Right ventricle myocardium superior (tissue), 1 donor: ENCODE measurements at places on chromosomes 6 and 20.

DNA sequence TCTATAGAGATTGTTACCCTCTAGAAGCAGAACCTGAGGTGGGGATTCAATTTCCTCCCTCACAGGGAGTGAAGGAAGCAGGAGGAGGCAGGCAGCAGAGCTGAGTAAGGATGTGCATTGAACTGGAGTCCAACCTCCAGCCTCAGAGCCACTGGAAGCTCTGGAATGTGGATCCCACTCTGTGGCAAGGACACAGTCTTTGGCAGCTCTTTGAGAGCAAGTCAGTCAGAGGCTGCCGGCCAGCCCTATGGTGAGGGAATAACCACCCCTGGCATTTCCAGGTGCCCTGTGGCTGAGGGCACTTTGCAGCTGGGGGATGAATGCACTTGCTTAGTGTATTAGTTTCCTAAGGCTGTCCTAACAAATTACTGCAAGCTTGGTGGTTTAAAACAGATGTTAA, 37.2 kb downstream of the EBF4 start:
- DNase-seq, result no peak

DNA sequence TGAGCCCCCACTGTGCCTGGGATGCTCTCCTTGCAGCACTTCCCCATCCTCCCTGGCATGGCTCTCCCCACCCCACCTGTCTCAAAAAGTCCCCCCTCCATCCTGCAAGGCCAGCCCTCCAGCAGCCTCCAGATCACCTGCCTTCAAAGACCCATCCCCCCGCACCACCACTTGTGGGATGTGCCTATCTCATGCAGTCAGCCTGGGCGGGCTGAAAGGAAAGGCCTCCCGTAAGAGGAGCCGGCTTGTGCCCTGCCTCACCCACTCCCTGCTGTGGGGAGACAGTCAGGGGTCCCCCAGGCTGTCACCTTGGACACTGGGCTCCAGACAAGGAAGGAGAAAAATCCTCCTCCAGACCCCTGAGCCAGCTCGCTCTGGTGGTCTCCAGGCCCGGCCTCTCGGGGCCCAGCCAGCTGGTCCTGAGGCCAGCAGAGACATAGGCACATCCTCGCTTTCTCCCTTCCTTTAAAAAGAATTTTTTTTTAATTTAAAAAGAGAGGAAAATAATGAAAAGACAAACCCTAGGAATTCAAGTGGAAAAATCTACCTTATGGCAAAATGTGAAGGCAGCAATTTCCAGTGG, 77.3 kb downstream of the GRM4 start:
- no peak for DNase-seq

DNA sequence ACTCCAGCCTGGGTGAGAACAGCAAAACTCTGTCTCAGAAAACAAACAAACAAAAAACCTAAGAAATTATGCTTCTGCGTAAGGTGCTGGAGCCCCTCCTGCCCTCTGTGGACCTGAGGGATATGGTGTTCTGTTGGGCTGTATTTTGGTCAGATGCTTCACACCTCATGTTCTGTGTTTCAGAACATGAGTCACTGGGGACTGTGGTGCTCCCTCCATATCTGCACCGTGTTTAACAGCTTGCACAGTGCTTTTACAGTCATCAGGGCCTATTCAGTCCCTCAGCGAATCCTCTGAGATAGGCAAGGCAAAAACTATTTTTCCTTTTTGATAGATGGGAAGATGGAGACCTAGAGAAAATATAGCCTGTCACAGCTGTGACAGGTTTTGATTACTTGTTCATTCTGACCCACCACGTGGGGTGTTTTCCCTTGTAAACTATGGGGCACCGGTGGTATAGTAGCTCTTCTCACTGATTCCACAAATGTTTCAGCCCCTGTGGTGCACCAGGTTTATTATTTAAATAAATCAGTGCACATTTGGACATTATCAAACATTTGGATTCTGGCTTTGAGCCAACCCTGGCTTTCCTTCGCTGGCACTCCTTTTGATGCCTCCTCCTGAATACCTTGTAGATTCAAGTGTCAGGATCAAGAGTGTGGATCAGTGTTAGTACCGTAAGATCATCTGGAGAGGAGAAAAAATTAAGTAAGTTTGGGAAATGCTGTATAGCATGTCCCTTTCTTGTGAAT, 9.6 kb downstream of the TTPAL start:
- DNase-seq, result no peak

DNA sequence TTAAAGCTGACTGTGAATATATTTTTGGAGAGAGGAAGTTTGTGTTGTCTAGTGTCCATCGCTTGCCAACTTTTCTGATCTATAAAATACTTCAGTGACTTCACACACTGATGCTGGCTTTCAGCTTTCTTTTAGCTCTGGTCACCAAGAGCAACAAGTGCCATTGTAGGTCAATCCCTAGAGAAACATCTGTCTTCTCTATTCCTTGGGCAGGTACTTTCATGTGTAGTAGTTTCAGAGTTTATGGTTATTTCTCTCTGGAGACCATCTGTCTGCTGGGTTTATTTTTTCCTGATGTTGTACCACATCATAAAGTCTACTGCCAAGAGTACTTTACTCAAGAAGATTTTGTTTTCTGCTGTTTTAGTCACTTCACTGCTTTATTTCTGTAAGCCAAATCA, 249.9 kb downstream of the KHDC1L start:
- no peak for DNase-seq

DNA sequence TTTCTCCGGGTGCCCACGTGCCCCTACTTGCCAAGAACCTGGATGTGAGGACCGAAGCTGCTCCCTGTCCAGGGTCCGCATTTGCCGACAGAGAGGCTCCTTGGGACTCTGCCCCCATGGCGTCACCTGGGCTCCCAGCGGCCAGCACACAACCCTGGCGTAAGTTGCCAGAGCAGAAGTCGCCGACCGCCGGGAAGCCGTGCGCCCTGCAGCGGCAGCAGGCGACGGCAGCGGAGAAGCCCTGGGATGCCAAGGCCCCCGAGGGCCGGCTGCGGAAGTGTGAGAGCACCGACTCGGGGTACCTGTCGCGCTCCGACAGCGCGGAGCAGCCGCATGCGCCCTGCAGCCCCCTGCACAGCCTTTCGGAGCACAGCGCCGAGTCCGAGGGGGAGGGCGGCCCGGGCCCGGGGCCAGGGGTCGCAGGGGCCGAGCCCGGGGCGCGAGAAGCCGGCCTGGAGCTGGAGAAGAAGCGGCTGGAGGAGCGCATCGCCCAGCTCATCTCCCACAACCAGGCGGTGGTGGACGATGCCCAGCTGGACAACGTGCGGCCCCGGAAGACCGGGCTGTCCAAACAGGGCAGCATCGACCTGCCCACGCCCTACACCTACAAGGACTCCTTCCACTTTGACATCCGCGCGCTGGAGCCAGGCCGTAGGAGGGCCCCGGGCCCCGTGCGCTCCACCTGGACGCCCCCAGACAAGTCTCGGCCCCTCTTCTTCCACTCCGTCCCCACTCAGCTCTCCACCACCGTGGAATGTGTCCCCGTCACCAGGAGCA, 28.3 kb downstream of the ZNF831 start:
- DNase-seq, result no peak

DNA sequence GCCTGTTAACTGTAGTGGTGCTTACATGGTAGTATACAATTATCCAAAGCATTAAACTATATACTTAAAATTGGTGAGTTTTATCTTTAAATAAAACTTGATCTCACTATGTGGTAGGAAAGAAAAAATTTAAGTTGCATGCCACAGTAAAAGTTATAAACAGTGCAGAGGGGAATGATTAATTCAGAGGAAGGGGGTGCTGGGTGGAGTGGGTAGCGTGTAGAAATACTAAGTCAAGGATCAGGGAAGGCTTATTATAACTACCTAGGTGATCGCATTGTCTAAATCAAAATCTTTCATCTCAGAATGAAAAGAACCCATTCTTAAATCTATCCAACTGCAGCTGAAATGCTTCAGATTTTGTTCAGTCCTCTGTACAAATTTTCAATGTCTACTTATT, 428.3 kb downstream of the ADGRB3 start:
- no peak for DNase-seq

DNA sequence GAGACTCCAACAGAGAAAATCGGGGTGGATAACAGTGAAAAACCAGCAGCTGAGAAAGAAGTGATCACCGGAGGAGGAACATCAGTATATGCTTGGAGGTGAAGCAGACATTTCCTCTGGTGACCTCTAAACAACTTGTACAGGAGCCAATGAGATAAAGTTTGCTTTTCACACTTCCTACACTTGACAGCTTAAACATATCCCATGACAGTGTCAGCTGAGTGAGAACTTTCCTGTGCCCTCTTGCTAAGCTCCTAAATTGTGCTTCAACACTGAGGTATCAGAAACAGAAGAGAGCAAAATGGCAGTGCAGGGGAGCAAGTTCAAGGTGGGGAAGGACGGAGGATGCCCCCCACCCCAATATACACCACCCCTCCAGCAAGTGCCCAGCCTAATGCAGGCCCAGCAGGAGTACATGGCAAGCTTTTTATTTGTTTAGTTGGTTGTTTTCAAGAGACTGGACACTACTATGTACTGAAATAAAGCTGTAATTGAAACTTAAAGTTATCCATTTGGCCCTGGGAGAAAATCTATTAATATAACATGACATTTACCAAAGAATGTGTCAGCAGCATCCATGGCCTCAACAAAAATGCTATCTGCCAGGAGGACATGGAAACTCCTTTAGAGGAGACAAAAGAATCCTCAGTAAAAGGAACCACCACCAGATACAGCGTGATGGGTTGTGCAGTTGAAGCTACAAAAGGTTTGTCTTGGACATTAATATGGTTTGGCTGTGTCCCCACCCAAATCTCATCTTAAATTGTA, 540.2 kb downstream of the PRKN start:
- no peak for DNase-seq

DNA sequence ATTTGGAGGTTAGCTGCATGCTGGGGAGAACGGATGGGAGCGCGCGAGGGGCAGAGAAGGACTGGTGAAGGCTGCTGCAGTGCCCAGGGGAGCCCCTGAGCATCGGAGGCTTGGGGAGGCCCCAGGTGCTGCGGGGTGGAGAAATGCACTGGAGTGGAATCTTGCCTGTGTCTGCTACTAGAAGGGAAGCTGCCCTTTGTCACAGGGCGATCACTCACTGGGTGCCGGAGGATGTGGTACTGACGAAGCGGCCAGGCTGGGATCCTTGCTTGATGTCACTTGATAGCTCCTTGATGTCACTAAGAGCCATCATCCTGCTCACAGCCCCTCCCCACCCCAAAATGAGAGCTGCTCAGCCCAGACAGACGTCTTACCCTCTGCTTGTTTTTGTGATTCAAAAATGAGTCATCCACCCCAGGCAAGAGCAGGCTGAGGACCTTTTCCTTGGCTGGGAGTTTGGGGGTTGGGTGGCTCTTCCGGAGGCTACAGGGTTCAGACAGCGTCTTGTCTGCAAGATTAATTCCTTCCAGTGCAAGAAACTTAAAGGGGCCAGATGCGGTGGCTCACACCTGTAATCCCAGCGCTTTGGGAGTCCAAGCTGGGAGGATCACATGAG, 62.6 kb upstream of the PMEPA1 start:
- DNase-seq, result no peak

DNA sequence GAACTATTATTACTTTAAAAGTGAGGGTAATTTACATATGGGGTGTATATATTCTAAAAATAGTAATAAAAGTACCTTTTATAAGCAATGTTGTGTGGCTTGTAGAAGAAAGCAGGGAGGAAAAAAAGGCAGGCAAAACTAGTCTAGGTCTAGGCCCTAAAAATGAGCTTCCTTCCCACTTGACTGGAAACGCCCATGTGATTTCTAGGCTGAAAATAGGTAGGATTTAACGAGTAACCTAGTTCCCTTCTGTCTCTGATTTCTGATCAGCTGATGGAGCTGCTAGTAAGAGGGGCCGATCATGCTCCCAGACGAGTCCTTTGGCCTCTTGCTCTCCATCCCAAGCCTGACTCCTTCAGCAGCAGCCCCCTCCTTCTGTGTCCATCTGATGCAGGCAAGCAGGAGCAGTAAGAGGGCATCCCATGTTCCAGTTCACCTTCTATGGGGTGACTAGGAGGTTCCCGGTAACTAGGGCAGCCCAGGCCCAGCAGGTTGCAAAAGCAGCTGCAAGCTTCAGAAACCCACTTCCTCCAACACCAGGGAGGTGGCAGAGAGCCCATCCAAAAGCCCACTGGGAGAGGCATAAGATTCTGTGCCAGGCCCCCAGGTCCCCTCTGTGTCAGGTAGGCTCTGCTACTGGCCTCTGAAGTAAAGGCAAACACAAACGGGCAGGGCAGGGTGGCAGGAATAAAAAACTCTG, 24.4 kb downstream of the TBC1D20 start:
- DNase-seq, result no peak

- DNase-seq, result no peak
Observed at GRCh38 chr6:118649918-118650581, 1.3 kb downstream of the CEP85L start.

GRCh38 chr6:125906158-125906998, 50.2 kb upstream of the HINT3 start:
- no peak for DNase-seq

DNA sequence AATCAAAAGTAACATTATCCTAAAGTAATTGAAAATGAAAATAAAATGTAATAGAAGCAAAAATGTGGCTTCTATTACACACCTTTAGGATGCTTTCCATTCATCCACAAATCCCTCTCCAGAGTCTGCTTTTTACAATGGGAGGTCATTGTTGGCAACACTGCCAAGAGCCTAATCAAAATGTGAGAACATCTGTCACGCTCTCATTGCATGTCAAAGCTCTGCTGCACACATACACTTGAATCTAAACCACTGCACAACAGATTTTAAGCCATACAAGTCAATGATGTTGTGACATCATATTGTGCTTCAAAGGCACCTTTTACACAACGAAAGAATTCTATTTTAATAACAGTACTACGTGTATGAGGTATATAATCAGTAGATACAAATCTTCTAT, 82.1 kb downstream of the PREP start:
- DNase-seq, result no peak

DNA sequence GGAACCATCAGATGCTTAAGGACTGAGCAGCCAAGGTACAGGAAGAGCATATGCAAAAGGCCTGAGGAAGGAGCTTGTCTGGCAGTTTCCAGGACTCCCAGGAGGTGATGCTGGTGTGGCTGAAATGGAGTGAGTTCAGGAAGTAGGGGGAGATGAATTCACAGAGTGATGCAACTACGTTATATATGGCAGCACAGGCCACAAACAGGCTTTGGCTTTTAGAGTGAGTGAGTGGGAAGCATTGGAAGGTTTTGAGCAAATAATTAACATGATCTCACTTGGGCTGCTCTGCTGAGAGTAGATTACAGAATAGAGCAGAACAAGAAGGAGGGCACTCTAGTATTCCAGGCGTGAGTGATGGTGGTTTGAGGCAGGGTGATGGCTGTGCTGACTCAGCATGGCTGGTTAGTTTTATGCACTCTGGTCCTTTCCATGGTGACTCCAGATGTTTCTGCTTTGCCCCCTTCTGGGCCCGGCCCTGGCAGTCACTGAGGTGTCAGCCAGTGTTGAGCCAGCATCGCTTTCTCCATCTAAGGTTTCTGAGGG, 6.5 kb downstream of the BTN2A2 start:
- no peak for DNase-seq
